ENCODE measurements at places on chromosomes 4 and X. TPM values are rescaled to one million over a fixed set of nuclear protein-coding genes. Genes with fewer than 3 reads are reported as not detected.

GLRA2 gene
- not detected for total RNA-seq

HHIP gene
- 6.9 TPM for total RNA-seq

DNA sequence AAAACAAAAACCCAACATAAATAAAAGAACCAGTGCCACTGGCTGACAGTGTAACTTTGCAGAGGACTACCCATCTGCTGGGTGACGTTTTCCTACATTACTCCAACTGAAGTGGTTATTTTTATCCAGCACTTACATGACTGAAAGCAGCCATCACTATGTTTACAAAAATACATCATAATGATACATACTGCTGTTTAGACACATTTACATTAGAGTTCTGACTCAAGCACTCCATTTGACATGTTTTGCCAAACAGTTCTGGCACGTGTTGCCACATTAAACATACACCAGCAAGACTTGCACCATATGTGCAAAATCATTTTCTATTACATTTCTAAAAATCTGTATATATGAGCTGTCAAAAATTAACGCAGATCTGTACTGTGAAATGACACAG, 39.6 kb downstream of the BEND4 start:
- no peaks in the 10 kb centered on the region for H3K4me1 ChIP-seq
- no peak for DNase-seq
- H3K27me3 ChIP-seq: no peaks in the 10 kb centered on the region
- no peak overlapping the region for H3K27ac ChIP-seq

DNA sequence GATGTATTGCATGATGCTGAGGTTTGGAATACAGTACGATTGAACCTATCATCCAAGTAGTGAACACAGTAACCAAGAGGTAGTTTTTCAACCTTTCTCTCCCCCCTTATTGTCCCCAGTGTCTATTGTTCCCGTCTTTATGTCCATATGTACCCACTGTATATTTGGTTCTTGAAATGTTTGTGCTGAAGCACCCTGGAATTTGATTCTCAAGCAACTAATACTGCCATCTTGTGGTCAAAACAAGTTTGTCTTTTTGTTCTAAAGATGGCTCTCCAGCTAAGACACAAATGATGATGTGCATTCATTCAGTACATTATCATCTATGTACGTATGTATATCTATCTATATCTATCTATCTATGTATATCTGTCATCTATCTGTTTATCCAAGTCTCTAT, 33.5 kb upstream of the DCX start:
- no peaks in the 10 kb centered on the region for H3K36me3 ChIP-seq
- no peaks in the 10 kb centered on the region for H3K27me3 ChIP-seq
- no peak overlapping the region for H3K27ac ChIP-seq
- no peak overlapping the region for H3K4me3 ChIP-seq

DNA sequence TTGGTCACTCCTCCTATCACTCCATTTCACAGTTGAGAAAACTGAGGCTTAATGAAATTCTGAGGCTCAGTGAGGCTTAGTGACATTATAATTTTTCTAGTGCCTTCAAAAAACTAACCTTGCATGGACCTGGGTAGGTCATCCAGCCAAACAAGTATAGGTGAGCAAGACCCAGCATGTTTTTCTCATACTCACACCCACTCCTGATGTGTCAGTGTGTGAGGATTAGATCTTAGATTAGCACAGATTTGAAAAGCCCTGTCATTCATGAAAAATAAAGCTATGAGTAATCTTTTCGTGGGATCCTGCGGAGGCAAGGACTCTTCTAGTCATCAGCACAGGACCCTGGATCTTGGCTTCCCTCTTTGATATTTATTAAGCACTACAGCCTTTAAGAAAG, 146.7 kb downstream of the CHIC2 start:
- no peak overlapping the region for H3K27ac ChIP-seq
- H3K27me3 ChIP-seq: no peaks in the 10 kb centered on the region

DNA sequence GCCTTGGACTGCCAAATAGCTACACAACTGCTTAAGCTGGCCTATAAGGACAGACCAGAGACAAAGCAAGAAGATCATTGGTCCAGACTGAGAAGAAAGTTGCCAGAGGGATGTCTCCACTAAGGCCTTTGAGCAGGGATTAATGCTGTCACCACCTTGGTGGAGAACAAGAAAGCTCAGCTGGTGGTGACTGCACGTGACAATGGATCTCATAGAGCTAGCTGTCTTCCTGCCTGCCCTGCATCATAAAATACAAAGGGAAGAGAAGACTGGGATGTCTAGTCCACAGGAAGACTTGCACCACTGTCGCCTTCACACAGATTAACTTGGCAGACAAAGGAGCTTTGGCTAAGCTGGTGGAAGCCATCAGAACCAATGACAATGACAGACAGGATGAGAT, 40.5 kb upstream of the FAM120C start:
- no peak overlapping the region for H3K27ac ChIP-seq
- H3K4me1 ChIP-seq: no peaks in the 10 kb centered on the region
- H3K4me3 ChIP-seq: no peak overlapping the region
- no peaks in the 10 kb centered on the region for H3K36me3 ChIP-seq
- DNase-seq: no peak

Measured in thymus (tissue), 14 donors.